ENCODE measurements at places on chromosomes 2 and 18. TPM values are rescaled to one million over a fixed set of nuclear protein-coding genes. Genes with fewer than 3 reads are reported as not detected.

- no peak for DNase-seq
Observed at GRCh38 chr2:182167882-182168281, 182.2 kb downstream of the PPP1R1C start.

GRCh38 chr2:67851956-67852824, 210.6 kb downstream of the C1D start:
- DNase-seq: no peak

Gene KCNK3
- 9.1 TPM for total RNA-seq

Gene GALNT5
- total RNA-seq: 11.7 TPM

DNA sequence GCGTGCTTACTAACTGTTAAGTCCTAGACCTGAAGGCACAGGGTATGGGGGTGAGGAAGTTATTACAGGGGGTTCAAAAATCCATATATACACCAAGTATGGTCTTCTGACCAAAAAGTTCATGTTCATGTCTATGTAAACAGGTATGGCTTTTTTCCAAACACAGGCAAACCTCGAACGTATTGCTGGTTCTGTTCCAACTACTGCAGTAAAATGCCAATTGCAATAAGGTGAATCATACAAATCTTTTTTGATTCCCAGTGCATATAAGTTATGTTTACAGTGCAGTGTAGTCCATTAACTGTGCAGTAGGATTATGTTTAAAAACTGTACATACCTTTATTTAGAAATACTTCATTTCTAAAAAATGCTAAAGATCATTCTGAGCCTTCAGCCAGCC, 245.3 kb upstream of the LRRTM1 start:
- DNase-seq: no peak

- no peak for DNase-seq
Observed at GRCh38 chr2:168396131-168396530, 59.9 kb upstream of the CERS6 start.

Gene SP140
- total RNA-seq: 4.2 TPM
